ENCODE measurements at places on chromosomes 1 and 21.

DNA sequence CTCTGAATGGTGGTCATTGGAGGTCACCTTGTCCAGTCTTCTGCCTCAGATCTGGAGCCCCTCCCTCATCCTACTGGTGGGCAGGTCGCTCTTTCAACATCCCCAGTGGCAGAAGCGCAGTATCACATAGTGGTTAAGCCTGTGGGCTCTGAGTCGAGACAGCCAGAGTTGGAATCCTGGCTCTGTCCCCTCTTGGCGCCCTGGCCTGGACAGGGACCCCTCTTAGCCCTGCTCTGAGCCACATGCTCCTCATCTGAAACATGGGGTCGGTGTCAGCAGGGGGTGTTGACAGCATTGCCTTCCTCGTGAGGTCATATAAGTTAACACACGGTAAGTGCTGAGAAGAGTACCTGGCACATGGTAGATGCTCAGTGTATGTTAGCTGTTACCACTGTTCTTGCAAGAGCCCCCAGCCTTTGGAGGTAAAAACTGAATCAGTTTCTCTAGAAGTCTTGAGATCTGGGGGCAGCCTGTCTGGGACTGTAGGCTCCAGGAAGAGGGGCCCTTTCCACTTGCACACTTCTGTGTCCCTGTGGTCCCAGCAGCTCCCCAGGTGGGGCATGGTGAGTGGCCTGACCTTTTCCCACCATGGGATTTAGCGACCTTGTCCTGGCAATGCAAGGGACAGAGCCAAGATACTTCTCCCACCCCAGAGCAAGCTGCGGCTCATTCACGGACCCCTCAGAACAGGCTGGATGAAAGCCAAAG lies 6.4 kb downstream of the ZC3H12A start:
- DNase-seq = no peak

- no peak for DNase-seq
Observed at GRCh38 chr1:20037877-20038276, 32.1 kb upstream of the PLA2G5 start.

DNA sequence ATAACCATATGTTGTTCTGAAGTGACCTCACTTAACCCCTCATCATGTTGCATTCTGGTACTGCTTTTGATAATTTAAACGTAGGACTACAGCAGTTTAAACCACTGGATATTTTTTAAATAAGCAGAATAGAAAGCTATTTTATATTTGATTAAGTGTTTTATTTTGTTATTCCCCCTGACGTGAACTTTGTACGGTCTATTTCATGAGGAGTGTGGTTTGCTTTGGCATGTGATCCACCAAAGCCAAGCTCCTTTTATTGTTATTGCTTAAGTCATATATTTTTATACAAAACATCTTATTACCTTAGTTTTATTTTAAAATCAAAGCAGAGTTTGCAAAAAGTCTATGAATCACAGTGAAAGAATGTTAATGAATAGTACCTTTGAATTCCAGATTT lies 101.4 kb upstream of the L1TD1 start:
- no peak for DNase-seq

- DNase-seq = no peak
Observed at GRCh38 chr1:228172591-228173527, 7.3 kb downstream of the IBA57 start.

- no peak for DNase-seq
Observed at GRCh38 chr21:36423771-36424433, 38.7 kb downstream of the CHAF1B start.

GRCh38 chr1:229480495-229480894 lies 27.6 kb downstream of the NUP133 start:
- DNase-seq = no peak

DNA sequence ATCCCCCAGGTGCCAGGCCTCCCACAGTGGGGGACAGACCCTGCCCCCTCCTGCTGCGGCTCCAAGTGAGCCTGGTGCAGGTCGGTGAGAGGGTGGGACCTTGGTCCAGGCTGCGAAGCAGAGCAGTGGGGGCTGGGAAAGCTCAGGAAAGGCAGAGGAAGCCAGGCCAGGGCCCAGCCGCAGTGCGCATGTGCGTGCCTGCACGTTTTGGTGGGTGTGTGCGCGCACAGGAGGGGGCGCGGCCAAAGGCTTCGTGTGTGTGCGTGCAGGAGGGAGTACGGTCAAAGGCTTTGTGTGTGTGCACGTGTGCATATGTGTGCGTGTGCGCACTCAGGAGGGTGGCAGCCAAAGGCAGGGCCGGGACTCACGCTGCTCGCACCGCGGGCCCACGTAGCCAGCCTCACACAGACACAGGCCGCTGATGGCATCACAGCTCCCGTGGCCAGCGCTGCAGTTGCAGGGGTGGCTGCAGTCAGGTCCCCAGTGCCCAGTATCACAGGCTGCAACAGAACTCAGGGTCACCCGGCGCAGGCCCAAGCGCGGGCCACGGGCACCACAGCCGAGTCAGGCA lies 45.9 kb downstream of the ARHGEF16 start:
- no peak for DNase-seq

DNA sequence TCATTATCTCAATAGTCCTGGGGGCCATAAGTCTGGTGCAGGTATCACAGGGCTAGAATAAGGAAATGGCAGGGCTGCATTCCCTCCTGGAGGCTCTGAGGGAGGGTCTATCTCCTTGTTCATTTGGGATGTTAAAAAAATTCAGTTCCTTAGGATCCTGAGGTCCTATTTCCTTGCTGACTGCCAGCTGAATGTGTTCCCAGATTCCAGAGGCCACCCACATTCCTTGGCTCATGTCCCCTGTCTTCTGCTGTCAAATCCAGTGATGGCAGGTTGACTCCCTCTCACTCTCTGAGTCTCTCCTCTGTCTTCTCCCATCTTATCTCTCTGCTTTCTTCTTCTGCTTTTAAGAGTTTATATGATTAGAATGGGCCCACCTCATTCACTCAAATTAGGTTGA lies 400.6 kb downstream of the PTPRU start:
- no peak for DNase-seq

Measured in NCI-H1417 treated with DMSO at 0.1 percent for 48 hours (cell line).